ENCODE measurements at places on chromosomes 6 and 20.

GRCh38 chr6:55003719-55004430 is 157.3 kb downstream of the FAM83B start:
- DNase-seq = no peak

DNA sequence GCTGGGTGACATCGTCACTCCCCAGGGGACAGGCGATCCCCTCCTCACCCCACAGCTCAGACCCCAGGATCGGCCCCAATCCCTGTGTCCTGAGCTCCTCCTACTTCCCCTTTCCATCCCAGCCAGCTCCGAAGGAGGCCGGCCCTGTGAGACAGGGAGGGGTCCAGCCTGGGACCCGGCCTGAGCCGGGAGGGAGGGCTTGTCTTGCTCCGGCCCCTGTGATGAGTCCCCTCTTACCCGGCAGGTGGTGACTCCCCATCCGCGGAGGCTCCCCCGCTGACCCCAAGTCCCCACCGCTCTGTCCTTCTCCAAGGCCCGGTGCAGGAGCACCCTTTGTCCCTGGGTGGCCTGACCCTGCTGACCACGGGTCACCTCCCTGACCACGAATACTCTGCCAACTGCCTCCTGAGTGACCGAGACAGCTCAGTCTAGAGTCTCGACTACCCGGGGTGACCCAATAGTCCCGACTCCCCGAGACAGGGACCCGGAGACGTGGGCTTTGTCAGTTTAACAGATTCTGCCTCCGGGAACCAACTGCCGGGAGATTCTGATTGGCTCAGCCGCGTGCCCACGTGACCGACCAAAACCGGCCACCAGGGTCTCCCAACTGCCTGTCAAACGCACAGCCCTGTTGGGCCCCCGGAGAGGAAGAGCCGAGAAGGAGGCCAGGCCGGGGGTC is 187.4 kb upstream of the PROKR2 start:
- peak; percentile 35 for DNase-seq

- no peak for DNase-seq
Measured at GRCh38 chr6:40928307-40928706, 110.7 kb downstream of the UNC5CL start.

DNA sequence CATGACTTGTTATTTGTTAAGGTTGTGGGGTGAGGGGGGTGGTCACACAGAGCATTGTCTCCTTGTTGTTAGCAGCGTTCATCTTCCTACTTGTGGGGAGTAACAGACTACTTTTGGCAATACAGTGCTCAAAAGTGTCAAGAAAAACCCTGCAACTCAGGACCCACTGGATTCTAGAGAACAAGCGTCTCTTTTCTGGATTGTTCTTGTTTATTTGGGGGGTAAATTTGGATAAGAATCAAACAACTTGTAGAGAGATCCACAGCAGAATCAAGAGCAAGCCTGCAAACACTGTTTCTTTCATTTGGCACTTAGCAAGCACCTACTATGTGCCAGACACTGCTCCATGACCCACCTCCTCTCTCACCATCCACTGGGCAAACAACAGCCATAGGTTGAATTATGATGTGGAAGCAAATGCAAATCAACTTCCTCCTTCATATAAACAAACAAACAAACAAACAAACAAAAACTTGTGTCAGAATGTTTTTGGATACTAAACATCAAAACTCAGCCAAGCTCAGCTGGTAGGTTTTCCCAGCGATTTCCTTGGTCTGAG is 4.0 kb upstream of the NR2E1 start:
- no peak for DNase-seq

- no peak for DNase-seq
Measured at GRCh38 chr20:9032758-9033157, 36.1 kb upstream of the PLCB4 start.

DNA sequence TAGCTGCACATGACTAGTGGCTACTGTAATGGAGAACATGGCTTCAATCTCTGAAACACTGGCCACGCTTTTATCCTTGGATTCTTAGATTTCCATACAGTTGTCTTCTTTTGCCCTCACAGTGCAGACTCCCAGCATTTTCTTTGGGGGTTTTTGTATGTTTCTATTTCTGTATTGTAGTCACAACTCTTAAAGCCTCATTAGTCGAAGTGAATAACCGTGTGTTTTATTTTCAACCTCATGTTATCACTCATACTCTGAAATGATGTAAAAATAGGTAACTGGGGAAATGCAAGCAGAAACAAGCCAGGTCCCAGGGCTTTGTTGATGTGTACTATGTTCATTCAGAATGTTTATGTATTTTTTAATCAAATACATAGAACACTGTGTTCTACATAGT is 162.9 kb downstream of the JARID2 start:
- DNase-seq = no peak

- DNase-seq = peak; percentile 47
Measured at GRCh38 chr6:141988954-141989705, 143.6 kb upstream of the GJE1 start.
